Dermis blood vessel endothelial cell (primary cell): ENCODE measurements at places on chromosomes 2 and 18. TPM values are rescaled to one million over a fixed set of nuclear protein-coding genes. Genes with fewer than 3 reads are reported as not detected.

The TMEM163 gene
- 0.09 and 0.34 TPM in 2 replicates for total RNA-seq

The PDE1A gene
- 1.4 and 3.0 TPM in 2 replicates for total RNA-seq

The ERMN gene
- not detected in 2 replicates for total RNA-seq

The TMEM178A gene
- not detected in 2 replicates for total RNA-seq

The UGT1A3 gene
- not detected in 2 replicates for total RNA-seq

The CYP26B1 gene
- under 0.01 and 0.60 TPM in 2 replicates for total RNA-seq

The FOXD4L1 gene
- total RNA-seq = 0.05 and 0.17 TPM in 2 replicates

DNA sequence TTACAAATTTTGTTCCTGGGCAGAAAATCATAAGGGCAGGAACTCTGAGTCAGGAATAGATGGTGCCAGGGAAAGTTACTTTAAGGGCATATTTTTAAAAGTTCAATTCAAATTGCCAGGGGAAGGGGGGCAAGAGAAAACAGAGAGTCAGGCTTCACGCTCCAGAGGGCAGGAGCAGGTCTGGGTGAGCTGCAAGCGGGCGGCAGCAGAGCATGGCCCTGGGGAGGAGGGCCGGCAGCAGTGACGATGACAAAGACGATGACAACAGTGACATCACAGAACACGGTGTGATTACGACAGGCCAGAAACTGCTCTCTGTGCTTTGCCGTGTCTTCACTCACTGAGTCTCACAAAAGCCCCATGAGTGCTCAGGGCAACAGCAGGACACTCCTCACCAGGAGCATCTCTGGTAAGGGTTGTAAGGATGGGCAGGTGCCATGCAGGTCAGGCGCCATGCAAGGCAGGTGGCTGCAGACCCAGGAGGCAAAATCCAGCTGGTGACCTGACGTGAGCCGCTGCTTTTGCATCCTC, 23.3 kb downstream of the CHST10 start:
- no peak for DNase-seq

GRCh38 chr18:56739731-56740130, 88.6 kb downstream of the WDR7 start:
- no peak for DNase-seq

GRCh38 chr2:141306368-141306767, 824.4 kb downstream of the LRP1B start:
- DNase-seq = no peak

GRCh38 chr2:29749041-29749440, 172.3 kb downstream of the ALK start:
- DNase-seq = no peak

DNA sequence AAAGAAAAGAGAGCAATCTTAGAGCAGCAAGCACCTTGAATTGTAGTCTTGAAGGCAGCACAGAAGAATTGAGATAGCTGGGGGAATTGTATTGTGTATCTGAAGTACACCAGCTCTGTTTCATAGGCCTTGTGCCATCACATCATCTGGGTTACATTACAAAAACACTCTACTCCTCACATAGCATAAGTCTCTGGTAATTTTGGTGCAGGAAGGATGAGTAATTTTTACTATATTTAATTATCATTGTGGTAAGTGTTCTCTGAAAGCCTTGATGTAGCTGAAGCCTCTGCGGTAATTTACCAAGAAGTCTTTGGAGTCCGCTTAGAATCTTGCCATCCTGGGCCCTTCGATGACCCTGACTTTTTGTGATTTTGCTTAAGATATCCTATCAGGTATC, 291.1 kb downstream of the ARHGAP15 start:
- DNase-seq = no peak

DNA sequence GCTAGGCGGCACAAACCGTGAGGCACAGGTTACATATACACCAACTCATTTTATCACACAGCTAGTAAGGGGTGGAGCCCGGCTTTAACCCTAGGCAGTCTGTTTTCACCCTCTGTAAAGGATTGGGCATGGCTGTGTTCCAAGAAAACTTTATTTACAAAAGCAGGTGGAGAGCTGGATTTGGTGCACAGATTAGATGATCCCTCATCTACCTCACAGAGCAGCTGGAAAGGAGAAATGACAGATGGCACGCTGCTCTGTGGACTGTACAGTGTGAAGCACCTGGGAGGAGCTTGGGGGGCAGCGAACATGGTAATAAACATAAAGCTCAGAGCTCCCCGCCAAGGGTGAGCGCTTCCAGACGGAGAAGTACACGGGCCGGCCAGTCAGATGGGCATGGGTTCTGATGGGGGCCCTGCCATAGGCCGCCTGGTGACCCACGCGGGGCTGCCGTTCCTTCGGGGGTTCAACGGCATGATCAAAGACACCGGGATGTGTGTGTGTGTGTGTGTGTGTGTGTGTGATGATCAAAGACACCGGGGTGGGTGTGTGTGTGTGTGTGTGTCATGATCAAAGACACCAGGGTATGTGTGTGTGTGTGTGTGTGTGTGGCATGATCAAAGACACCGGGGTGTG, 862 bp upstream of the TMEM177 start:
- no peak for DNase-seq

- DNase-seq = no peak
These were observed 552.3 kb downstream of the TSN start for GRCh38 chr2:122307763-122308162.

DNA sequence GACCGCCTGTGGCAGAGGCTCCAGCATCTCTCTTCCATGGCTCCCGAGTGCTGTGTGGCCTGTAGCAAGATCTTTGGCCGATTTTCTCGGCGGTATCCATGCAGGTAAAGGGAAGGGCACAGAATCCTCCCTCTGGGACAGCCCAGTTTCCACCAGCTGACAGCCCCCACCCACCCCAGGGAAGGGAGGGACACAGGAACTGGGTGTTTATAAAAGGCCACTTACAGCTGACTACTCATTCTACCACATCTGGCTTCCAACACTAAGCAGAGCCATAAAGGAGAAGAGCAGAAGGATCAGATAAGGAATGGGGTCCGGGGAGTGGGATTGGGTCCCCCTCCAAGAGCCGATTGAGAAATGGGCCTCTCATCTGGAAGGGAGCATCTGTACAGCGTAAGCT, 20.2 kb downstream of the RUFY4 start:
- no peak for DNase-seq
